ENCODE measurements at places on chromosomes 6 and 20. TPM values are rescaled to one million over a fixed set of nuclear protein-coding genes. Genes with fewer than 3 reads are reported as not detected.
A peak's percentile ranks its signal among the peaks of the same experiment; 100 is the strongest.

GRCh38 chr6:135782546-135782945 lies 69.0 kb upstream of the PDE7B start:
- H3K36me3 ChIP-seq = no peaks in the 10 kb centered on the region
- no peak overlapping the region for H3K27ac ChIP-seq
- no peaks in the 10 kb centered on the region for H3K4me1 ChIP-seq
- H3K4me3 ChIP-seq = no peak overlapping the region
- no peak for DNase-seq
- no peaks in the 10 kb centered on the region for H3K27me3 ChIP-seq

- H3K36me3 ChIP-seq = no peaks in the 10 kb centered on the region
- DNase-seq = no peak
- no peaks in the 10 kb centered on the region for H3K27me3 ChIP-seq
- peaks cover 28% of the 10 kb centered on the region for H3K4me1 ChIP-seq
- H3K4me3 ChIP-seq = no peak overlapping the region
- H3K27ac ChIP-seq = no peak overlapping the region
Measured at GRCh38 chr20:53769041-53769440, 175.4 kb upstream of the ZNF217 start.

DNA sequence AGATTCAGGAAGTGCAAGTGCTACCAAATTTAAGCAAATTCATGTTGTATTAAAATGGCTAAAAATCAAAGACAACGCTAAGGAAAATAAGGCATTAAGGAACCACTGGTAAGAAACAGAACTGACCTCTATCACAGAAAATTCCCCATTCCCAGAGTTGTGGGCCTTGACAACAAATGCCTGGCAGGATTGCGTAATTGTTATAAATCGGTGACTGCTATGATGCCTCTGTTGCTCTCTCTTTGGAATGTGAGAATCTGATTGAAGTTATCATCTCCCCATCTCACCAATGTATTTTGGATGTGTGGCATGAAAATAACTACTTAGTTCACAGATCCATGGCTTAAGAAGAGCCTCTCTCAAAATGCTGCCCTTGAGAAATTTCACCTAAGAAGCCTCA lies 257.3 kb downstream of the OGFRL1 start:
- H3K27me3 ChIP-seq = no peaks in the 10 kb centered on the region
- DNase-seq = no peak
- no peaks in the 10 kb centered on the region for H3K36me3 ChIP-seq
- no peak overlapping the region for H3K4me3 ChIP-seq
- H3K27ac ChIP-seq = no peak overlapping the region

DNA sequence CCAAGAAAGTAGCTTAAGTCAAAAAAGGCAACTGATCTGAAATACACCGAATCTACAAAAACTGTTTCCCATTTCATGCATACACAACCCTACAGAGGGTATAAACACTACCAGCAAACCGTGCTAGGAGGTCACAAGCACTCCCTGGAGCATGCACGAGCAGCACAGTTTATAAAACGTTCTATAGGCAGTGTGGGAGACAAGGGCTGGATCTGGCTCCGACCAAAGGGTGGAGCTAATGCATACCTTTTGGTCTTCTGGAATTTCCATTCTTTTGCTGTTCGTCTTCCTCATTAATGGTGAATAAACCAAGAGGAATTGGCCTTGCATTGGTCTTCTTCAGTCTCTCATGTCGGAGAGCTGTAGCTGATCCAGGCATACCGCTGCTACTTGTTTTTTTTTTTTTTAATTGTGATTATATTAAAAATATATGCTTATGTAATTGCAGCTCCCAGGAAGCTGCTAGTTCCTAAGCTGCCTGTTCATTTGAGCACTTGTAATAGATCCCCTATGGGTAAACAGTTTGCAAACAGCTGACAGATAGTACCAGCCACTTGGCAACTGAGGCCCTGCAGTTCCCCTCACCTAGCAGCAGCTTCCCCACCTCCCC lies 24.5 kb downstream of the MAP7 start:
- no peaks in the 10 kb centered on the region for H3K27me3 ChIP-seq
- DNase-seq = no peak
- H3K27ac ChIP-seq = no peak overlapping the region

DNA sequence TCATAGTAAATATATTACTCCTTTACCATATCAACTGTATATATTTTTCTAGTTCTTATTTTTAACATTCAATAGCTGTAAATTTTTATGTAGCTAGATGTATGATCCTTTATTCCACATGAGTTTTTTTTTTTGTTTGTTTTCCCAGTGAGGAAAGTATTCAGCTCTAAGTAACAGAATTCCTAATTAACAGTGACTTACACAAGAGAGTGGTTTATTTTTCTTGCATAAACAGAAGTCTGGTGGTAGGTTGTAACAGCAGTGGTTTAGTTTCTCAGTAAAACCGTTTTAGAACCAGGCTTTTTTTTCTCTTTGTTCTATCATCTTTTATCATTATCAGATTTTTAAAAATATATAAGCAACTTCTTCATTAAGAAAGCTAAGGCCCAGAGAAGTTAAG lies 116.9 kb upstream of the FLRT3 start:
- H3K27ac ChIP-seq = no peak overlapping the region
- no peak for DNase-seq
- peaks cover 9% of the 10 kb centered on the region for H3K4me1 ChIP-seq
- H3K36me3 ChIP-seq = no peaks in the 10 kb centered on the region

GRCh38 chr20:61935926-61936700 lies 129.6 kb downstream of the TAF4 start:
- H3K27ac ChIP-seq = no peak overlapping the region
- no peaks in the 10 kb centered on the region for H3K36me3 ChIP-seq

- no peak overlapping the region for H3K4me3 ChIP-seq
- DNase-seq = peak; percentile 93
- peaks cover 25% of the 10 kb centered on the region for H3K4me1 ChIP-seq
- no peaks in the 10 kb centered on the region for H3K27me3 ChIP-seq
- no peak overlapping the region for H3K27ac ChIP-seq
- peaks cover 9% of the 10 kb centered on the region for H3K36me3 ChIP-seq
Measured at GRCh38 chr20:62382306-62383198, 4.4 kb upstream of the RPS21 start.

DNA sequence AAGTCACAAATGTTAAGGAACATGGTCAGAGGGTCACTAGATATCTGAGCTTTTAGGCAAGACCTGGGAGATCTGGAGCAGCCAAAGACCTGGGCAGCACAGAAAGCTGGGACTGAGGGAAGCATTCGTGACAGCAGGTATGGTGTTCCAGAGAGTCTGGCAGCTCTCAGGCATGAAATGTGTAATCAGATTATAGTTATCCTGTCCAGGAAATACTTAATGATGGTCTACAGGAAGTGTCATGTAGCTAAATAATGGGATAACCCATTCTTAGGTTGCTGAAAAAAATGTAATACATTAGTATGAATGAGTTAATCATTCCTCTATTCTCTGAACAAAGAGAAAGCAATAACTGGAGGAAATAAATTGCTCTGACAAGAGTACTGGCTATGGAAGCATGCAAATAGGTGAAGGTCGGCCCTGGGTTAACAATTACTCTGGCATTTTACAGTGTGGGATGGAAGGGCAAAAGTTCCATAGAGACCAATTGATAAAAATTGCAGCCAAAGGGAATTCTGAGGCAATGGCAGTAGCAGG lies 740.5 kb downstream of the CBLN4 start:
- no peaks in the 10 kb centered on the region for H3K27me3 ChIP-seq
- no peaks in the 10 kb centered on the region for H3K36me3 ChIP-seq
- no peak overlapping the region for H3K27ac ChIP-seq
- H3K4me3 ChIP-seq = no peak overlapping the region

DNA sequence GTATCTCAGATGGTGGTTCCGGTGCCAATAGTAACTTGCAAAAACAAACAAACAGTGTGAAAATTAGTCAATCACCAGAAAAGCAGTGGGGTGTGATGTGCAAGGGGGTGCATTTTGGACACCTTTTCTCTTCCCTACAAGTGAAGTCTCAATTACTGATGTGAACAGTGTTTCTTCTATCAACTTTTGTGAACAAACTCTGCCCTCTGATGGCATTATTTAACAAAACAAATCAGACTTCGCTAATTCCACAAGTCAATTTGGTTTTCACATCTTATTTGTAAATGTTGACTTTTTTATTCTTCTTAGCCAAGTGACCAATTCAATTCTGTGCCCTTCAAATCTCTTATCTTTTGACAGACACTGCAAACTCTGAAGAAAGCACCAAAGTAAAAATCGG lies 212.2 kb downstream of the UST start:
- no peak overlapping the region for H3K4me3 ChIP-seq
- H3K27me3 ChIP-seq = no peaks in the 10 kb centered on the region
- H3K36me3 ChIP-seq = no peaks in the 10 kb centered on the region

GRCh38 chr6:113564371-113565171 lies 292.6 kb upstream of the MARCKS start:
- 0 out of 2 replicates have a peak, but pooled peaks cover 5% of the 10 kb centered on the region for H3K36me3 ChIP-seq
- peaks cover 21% of the 10 kb centered on the region for H3K4me1 ChIP-seq
- no peak overlapping the region for H3K27ac ChIP-seq
- H3K4me3 ChIP-seq = no peak overlapping the region

DNA sequence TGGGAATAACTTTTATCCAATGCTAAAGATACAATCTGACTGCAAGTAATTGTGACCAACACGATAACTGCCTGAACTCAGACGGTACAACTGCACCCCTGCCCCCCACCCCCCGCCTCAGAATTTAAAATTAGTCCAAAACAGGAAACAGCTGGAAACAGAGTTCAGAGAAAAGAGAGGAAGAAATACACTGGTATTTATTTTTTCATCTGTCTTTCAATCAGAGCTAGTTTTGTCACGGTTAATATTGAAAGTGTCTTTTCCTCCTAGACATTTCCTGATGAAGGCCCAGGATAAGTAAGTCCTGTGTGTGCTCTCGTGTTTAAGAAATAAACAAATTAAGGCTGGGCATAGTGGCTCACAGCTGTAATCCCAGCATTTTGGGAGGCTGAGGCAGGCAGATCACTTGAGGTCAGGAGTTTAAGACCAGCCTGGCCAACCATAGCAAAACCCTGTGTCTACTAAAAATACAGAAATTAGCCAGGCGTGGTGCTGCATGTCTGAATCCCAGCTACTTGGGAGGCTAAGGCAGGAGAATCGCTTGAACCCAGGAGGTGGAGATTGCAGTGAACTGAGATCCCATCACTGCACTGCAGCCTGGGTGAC lies 21.5 kb downstream of the ACSS1 start:
- H3K27me3 ChIP-seq = no peaks in the 10 kb centered on the region
- DNase-seq = no peak
- peaks cover 11% of the 10 kb centered on the region for H3K4me1 ChIP-seq
- no peaks in the 10 kb centered on the region for H3K36me3 ChIP-seq
- H3K27ac ChIP-seq = no peak overlapping the region

DNA sequence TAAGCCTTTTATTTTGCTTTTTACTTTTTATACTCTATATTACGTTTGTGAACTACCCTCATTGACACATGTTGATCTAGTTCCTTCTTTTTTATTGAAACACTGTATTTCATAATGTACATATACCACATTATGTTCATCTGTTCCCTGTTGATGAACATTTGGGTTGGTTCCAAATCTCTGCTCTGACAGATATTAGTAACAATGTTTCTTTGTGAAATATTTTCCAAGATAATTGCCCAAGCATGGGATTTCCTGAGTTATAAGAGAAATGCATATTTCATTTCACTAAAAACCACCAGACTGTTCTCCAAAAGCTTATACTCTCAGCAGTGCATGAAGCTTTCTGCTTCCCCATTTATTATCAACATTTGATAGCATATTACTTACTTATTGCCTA lies 44.2 kb upstream of the TNFRSF21 start:
- H3K27me3 ChIP-seq = no peaks in the 10 kb centered on the region
- no peak overlapping the region for H3K4me3 ChIP-seq
- no peak for DNase-seq

DNA sequence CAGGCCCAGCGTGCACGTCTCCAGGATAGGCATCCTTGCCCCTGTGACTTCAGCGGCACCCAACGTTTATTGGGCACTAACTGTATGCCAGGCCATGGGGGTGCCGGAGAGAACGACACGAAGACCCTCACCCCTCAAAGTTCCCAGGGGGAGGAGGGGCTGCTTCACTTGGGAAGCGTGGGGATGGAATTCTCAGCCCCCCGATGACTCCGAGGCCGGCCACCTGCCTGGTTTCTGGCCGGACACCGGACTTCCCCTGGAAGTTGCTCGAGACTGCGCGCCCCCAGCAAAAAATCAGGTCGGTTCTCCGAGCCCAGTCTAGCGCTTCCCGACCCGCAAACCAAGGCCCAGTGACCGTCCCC lies 275 bp upstream of the MAVS start:
- peaks cover 55% of the 10 kb centered on the region for H3K4me1 ChIP-seq
- H3K27me3 ChIP-seq = no peaks in the 10 kb centered on the region
- H3K36me3 ChIP-seq = no peaks in the 10 kb centered on the region
- H3K27ac ChIP-seq = peak overlapping the region; percentile 88
- H3K4me3 ChIP-seq = peak overlapping the region; percentile 100

DNA sequence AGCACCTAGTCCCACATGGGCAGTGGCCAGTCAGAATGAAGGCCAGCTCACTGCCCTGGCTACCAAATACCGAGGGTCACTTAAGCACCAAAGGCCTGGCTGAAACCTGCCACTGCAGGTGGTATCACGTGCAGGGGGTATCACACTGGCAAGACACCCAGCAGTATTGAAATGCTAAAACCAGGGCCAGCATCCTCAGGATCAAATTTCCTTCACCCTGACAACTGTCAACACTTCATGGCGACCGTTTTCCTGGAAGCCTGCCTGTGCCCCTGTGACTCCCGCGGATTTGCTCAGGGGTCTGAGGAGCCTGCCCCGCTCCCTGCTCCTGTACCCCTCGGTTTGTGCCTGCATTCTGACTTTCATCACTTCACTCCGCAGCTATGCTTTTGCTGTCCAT lies 151.1 kb downstream of the TTLL2 start:
- H3K4me1 ChIP-seq = no peaks in the 10 kb centered on the region
- no peaks in the 10 kb centered on the region for H3K36me3 ChIP-seq
- H3K27me3 ChIP-seq = peaks cover 95% of the 10 kb centered on the region
- no peak for DNase-seq
- no peak overlapping the region for H3K27ac ChIP-seq

DNA sequence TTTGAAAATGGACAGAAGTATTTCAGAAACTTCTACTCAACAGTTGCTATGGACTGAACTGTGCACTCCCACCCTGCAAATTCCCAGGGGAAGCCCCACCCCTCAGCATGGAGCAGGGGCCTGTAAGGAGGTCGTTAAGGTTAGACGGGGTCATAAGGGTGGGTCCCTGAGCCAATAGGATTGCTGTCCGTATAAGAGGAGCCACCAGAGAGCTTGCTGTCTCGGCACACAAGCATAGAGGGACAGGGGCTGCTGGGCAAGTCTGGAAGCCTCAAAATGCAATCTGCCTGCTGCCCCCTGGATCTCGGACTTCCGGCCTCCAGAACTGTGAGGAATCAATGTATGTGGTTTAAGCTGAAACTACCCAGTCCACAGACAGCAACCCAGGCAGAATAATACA lies 37.4 kb upstream of the AFDN start:
- no peak for DNase-seq
- H3K36me3 ChIP-seq = no peaks in the 10 kb centered on the region

- DNase-seq = peak; percentile 35
- peaks cover 51% of the 10 kb centered on the region for H3K4me1 ChIP-seq
- no peaks in the 10 kb centered on the region for H3K36me3 ChIP-seq
- H3K27ac ChIP-seq = peak overlapping the region; percentile 99
- no peaks in the 10 kb centered on the region for H3K27me3 ChIP-seq
Measured at GRCh38 chr20:54131675-54132611, 41.8 kb downstream of the CYP24A1 start.

GRCh38 chr6:87803791-87804190 lies 101.8 kb upstream of the AKIRIN2 start:
- no peaks in the 10 kb centered on the region for H3K4me1 ChIP-seq
- DNase-seq = no peak
- H3K27me3 ChIP-seq = no peaks in the 10 kb centered on the region
- no peak overlapping the region for H3K27ac ChIP-seq
- no peak overlapping the region for H3K4me3 ChIP-seq

ULBP2 gene
- total RNA-seq = 4.4 TPM

PEDS1 gene
- 34.8 TPM for total RNA-seq

RHAG gene
- not detected for total RNA-seq

CPNE5 gene
- 0.40 TPM for total RNA-seq

C6orf58 gene
- not detected for total RNA-seq

TSBP1 gene
- total RNA-seq = not detected
